CD4-positive, alpha-beta T cell treated with Interferon gamma for 1 hour (primary cell): ENCODE measurements at places on chromosomes 2 and 18.

DNA sequence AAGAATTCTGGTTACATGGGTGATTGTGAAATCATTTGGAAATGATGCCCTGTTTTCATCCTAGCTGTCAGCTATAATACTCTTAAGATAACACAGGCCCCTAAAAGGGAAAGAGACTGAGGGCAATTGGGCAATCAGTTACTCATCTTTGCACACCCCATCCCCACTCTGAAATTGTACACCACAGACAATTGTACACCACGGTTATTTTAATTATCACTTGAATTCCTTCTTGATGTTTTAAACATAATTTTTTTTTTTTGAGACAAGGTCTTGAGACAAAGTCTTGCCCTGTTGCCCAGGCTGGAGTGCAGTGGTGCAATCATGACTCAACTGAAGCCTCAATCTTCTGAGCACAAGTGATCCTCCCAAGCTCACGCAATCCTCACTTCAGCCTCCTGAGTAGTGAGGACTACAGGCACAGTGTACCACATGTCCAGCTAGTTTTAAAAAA, 862.4 kb upstream of the ACVR2A start:
- DNase-seq, result no peak

DNA sequence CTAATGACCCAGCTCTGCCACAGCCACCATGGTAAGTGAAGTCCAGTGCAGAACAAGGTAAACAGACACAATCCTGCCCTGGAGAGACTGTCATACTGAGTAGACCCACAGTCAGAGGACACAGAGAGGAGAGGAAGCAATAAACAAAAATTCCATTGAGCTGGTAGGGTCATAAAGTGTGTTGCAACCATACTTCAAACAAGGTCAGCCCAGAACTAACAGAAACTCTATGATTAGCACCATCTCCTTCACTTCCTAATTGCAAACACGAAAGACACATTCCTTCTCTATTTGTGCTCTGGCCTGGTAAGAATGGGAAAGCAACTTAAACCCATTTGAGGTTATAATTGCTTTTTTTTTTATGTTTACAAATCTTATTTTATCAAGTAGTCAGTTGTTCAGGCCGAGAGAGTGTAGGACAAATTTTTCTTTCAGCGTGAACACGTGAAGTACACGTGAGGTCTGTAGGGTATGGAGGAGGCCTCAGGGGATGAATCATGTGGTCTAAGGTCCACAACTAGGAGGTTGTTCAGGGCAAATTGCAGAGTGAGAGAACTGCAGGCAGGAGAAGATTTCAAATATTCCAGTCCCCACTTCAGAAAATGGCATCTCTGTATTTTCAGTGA, 71.4 kb upstream of the GLS start:
- DNase-seq, result no peak

GRCh38 chr2:133459590-133459989, 108.7 kb downstream of the NCKAP5 start:
- no peak for DNase-seq

DNA sequence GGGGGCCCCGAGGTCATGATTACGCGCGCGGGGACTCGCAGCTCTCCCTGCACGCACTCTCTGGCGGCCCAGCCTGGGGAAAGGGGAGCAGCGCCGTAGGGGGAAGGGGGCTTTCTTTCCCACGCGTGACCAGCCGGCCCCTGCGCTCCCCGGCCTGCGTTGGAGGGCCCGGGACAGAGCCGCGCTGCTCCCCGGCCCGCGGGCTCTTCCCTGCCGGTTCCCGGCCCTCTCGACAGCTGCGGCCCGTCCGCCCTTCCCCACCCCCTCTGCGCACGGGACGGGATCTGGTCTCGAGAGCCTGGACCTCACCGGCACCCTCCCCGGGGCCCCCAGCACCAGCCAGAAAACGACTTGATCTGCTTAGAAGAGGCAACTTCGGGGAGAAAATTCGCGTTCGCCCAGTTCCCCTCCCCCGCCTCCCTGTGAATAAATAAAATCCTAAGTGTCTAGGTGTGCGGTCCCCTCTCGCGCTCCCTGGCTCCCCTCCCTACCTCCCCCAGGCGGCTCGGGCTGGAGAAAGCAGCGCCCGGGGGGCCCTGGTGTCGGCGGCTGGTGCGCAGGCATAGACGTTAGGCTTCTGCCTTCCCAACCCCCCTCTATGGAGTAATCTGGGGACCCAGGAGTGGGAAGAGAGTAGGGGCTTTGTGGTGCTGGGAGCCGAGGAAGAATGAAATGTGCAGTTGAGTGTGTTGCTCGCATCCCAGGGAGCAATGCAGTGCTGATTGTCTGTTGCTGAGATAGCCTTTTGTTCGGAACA, 803 bp upstream of the FIGN start:
- DNase-seq, result no peak

DNA sequence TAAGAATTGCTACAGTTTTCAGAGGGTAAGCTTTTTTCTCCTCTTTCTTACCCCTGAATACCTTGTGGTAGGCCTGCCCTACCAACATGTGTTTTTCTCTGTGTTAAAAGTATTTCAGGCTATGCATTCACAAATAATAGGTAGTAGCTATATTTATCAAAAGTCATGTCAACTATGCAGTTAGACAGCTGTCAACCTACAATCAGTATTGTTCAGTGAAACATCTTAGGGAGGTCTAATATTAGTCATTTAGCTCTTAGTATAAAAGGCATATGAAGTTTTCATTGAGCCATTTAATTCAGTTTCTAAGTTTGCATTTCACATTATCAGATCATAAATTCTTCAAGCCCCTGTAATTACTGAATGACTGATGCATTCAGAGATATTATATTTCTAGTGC, 36.7 kb downstream of the XIRP2 start:
- DNase-seq, result no peak

- no peak for DNase-seq
Measured at GRCh38 chr2:213740453-213740852, 456.2 kb downstream of the SPAG16 start.

GRCh38 chr2:121695171-121695451, 41.6 kb downstream of the NIFK start:
- no peak for DNase-seq

DNA sequence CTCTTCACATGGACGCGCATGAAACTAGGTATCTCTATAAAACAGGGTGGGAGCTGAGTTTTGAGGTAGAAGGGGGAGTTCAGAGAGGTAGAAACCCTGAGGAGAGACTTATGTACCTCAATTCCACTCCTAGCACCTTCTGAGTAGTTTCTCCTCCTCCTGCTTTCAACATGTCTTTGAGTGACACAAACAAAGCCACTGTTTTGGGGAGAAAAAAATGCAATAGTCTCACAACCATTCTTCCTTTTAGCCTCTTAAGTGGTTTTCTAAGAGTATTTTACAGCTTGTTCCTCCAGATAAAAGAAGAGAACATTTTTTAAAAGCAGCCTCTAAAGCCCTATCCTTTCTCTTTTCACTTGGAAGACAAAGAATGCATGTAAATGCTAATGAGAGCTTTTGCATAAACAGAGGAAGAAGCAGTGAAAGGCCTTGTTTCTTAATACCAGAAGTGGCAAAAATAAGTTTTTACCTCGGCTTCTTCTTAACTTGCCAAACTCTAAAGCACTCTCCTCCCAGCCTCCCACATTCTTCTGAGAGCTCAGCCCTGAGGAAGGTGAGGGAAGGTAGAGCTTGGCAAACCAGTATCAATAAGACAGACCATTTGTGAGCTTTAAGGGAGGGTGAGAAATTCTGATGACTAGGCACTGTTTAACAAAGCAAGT, 1304.4 kb upstream of the ACVR2A start:
- DNase-seq, result no peak

- no peak for DNase-seq
Measured at GRCh38 chr2:23379220-23379695, 5.7 kb upstream of the KLHL29 start.

GRCh38 chr2:157857881-157858280, 18.2 kb downstream of the ACVR1 start:
- DNase-seq, result no peak

DNA sequence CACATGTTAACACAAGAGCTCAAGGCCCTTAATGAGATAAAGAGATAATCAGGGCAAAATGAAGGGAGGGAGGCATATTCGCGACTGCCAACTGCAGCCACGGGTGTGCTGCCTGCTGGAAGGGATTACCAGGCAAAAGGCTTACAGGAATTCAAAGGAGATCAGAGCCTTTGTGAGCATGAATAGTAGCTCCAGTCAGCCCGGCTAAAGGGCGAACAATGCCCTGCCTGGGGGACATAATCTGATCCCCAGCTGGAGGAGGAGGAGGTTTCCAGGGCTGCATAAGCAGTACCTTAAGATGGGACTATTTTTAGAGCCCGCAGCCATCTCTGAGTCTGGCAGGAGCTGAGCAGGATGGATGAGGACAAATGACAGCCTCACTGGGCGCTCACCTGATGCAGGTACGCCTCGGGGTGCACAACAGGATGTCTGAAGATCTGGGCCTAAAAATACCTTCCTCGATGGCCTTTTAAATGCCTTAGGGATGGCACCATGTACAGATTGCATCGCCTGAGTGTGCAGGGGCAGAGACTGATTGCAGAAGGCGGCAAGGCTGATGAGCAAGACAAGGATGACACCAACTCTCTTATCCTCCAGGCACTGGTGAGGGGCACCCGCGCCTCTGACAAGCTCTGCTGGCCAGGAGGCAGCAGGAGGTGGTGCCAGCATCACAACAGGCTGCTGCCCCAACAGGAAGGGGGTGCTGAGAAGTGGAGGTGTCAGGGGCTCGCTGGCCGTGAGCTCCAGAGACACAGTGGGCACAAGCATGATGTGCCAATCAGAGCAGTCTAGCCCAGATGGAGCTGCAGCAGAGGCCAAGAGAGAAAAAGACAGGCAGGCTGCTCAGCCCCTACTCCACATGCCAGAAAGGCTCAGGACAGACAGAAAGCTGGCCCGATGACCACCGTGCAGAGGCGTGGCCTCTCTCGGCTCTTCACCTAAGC, 111.4 kb downstream of the EIPR1 start:
- DNase-seq, result no peak

DNA sequence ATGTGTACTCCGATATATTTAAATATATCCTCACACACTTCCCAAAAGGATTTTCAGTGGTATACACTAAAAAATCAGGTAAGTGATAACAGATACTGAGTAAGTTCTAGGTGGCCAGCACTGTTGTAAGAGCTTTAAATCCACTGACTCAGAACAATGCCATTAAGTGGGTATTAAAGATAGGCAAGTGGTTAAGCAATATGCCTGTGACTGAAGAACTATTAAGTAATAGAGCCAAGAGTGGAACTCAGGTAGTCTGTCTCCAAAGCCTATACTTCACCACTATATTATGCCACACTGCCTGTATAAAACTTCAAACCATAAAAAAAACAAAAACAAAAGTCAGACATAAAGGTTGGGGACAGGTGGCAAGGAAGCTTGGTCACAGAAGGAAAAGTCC, 37.2 kb downstream of the THUMPD2 start:
- DNase-seq, result no peak

DNA sequence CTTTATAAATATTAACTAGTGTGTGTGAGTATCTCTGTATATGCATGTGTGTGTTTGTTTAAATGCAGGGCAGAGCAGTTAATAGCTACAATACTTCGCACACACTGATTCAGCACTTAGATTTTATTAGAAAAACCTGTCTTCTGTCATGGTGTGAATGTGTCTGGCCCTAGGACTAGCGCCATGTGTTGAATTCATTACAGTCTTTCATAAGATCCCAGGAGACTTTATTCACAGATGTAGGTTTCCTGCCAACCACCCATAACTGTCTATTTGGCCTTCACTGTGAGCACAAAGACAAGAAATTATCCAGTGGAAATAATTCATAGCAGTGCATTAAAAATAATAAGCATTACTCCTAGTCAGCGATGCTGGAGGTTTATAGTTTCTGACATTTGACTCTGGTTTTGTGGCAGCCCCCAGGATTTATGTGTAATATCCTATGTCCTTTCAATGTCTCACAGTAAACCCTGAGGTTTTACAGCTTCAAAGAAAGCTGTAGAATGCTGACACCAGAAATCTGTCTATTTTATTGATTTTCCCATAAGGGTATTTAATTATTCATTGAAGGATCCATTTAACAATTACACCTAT, 93.9 kb downstream of the ZNF804A start:
- no peak for DNase-seq
